ENCODE measurements at places on chromosomes 16 and 17.

DNA sequence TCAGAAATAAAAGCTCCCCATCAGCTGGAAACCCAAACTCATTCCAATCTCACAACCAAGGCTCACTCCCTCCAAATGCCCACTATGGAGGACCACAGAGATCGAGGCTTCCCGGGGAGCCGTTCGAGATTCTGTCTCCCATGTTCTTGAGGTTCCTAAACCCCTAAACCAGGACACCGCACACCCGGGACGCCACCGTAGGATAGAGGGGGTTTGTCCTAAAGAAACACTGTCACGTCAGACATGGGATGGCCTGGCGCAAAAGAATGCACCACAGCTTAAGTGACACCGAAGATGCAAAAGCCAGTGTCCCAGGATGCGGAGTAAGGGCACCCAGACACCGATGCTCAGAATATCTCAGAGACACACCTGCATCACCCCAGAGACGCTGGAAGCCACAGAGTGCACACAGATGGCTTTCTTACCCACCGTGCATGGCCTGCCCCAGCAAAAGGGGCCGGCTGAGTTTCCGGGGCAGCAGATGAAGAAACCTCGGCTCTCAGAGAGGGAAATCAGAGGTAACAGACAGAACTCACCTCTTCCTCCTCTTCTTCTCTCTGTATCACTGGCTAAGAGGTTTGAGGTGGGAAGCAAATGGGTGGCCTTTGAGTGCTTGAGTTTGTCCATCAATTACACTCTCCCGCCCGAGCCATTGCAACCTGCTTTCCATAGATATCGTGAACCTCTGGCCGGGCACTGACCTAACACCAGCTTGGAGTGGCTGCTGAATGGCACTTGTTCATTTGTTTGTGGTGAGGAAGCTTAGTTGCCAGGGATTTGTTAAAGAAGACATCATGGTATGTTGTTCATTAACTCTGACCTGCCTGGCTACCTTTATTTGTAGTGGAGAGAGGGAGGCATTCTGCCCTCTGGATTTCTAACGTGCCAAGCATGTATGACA lies 65.1 kb upstream of the TNRC6C start:
- DNase-seq, result no peak

DNA sequence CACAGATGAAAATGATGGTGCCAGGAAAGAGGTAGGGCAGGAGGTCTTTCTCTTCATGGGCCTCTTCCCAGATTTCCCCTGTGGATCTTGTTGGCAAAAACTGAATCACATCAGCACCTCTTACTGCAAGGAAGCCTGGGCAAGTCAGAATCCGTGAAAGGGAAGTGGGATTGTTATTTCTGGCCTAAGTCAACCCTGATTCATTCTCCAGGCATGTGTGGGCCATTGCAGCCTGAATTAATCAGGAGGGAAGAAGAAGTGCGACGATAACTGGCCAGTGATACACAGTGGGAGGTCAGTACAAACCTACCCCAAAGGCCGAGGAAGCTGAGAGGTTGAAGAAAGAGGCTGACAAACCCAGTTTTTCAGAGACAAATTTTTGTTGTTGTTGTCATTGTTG lies 17.9 kb upstream of the NSMCE1 start:
- DNase-seq, result no peak

DNA sequence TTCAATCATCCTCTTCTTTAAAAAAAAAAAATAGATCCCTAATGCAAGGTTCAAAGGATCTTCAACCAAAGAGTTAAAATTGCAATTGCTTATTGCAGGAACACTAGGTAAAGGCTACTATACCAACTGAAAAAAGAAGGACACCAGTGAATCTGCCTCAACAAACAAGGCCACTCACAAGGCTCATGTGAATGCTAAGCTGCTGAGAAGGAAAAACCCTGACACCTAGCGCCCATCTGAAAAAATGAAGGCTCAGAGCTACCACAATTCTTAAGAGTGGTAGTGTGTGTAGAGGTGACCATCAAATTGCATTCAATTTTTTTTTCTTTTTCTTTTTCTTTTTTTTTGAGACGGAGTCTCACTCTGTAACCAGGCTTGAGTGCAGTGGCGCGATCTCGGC lies 201.6 kb upstream of the C17orf78 start:
- DNase-seq, result no peak

GRCh38 chr16:65833171-65833871 lies 533.2 kb upstream of the CDH5 start:
- no peak for DNase-seq

GRCh38 chr17:16381496-16381820 lies 567 bp downstream of the UBB start:
- no peak for DNase-seq

GRCh38 chr17:8016632-8017424 lies 14.4 kb downstream of the GUCY2D start:
- DNase-seq, result no peak

DNA sequence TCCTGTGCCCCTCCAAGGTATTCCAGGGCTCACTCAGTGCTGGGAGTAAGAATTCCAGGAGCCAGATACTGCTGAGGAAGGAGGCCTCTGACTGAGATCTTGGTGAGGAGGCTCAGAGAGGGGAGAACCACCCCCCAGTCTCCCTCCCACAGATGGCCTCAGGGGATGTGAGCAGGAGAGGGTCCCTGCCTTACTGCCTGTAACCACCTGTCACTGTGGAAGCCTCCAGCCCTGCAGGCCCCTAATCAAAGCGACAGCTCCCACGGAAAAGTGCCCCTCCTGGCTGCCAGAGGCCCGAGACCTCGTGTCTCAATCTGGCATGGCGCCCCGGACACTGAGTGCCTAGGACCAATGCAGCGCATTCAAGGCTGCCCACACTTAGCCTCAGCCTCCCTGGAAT lies 7.7 kb upstream of the C17orf113 start:
- no peak for DNase-seq

DNA sequence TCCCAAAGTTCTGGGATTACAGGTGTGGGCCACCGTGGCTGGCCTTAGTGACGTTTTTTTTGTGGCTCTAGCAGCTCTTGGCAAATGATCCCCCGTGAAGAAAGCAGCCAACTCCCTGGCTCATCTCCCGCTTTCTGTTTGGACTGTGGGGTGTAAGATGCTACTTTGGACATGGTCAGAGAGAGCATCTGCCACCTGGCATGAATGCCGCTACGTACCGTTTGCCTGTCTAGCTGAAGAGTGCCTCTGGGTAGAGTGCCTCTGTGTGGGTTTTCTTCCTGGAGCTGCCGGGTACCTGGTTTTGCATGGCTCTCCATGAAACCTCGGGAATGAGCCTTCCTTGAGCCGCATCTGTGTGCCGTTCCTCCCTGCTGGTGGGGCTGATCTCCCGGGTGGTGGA lies 34.3 kb downstream of the NDEL1 start:
- no peak for DNase-seq

- DNase-seq, result no peak
Observed at GRCh38 chr17:16507918-16508533, 16.0 kb upstream of the LRRC75A start.

GRCh38 chr16:86508947-86509758 lies 1.2 kb upstream of the FOXF1 start:
- DNase-seq, result no peak

- DNase-seq, result no peak
Observed at GRCh38 chr17:34252095-34252443, 3.0 kb upstream of the CCL2 start.

DNA sequence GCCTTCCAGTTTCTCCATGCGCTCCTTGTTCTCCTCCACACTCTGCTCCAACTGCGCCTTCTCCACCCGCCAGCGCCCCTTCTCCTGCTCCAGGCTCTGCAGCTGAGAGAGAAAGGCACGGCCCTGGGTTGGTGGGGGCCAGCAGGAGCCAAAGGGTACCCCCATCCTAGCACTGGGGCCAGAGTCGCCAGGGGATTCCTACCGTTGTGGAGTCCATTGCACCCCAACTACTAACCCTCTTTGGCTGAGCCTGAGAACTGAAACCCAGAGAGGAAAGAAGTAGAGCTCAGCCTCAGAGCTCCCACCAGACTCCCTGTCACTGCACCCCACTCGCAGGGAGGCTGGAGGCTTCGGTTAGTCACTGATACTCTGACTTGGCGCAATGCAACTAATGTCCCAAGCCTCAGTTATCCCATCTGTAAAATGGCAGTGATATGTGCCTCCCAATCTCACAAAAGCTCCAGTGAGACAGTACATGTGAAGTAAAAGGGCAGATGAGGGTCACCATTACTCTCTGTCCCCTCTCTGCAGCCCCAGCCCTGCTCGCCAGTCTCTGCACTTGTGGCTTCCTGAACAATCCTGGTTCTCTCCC lies 6.2 kb upstream of the SAMD14 start:
- DNase-seq, result no peak

DNA sequence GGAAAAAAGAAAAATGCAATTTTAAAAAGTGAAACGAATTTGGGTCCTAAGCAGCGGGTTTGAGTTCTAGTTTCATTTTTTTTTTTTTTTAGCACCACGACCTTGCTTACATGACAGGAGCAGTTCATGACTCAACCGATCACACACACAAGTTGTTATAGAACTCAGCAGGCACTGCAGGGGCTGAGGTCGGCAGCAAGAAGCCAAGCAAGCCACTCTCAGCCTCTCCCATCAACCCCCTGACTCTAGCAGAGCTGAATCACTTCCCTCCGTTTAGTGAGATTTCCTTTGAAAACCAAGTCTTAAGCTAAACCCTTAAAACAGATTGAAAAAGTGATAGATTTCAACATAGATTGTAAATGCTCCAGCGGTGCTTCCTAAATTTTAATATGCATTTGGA lies 520.8 kb downstream of the HAPSTR1 start:
- no peak for DNase-seq

DNA sequence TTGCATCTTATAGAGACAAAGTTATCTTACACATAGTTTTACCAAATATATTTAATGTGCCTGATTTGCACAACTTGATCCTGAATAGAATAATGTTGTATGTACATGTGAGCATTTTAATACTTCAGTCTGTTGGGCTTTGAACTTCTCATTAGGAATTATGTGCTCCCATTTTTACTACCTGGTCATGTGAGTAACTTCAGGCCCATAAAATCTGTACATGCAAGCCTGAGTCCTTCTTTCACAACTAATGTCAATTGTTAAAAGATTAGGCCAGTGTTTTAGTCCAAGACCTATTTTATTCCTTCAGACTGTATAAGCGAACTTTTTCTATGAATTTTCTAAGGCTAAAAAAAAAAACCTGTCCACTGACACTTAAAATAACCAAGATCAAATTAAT lies 715.4 kb downstream of the CDH8 start:
- no peak for DNase-seq

DNA sequence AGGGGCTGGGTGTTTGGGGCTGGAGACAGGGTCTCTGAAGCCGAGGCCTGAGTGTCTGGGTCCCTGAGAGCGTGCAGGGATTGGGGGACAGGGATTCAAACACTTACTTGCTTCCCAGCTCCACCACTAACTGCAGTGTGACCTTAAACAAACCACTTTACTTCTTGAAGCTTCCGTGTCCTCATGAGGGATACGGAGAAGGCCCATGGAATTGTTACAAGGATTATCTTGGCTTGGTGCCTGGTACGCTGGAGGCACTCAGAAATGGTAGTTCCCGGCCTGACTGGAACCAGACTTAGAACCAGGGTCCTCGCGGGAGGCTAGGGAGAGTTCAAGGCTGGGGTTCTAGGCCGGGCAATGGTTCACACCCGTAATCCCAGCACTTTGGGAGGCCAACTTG lies 2.9 kb upstream of the CXCL16 start:
- DNase-seq, result no peak
